ENCODE measurements at places on chromosomes 1 and 21. TPM values are rescaled to one million over a fixed set of nuclear protein-coding genes. Genes with fewer than 3 reads are reported as not detected.

Gene BGLAP
- total RNA-seq, result 1.2 TPM

Gene RBP7
- 5.8 TPM for total RNA-seq

Gene HES5
- total RNA-seq, result not detected

Gene TEDDM1
- total RNA-seq, result not detected

Gene DNASE2B
- total RNA-seq, result not detected

Gene CFHR1
- total RNA-seq, result not detected

Gene HOOK1
- 0.24 TPM for total RNA-seq

Gene RABGGTB
- total RNA-seq, result 73.2 TPM

Gene C1orf74
- total RNA-seq, result 1.6 TPM

All from A549 treated with CpdA at 1 μM for 4 hours (cell line).